ENCODE measurements at places on chromosomes 6 and 20.

- DNase-seq, result no peak
- H3K27ac ChIP-seq, result no peak overlapping the region
- H3K4me1 ChIP-seq, result no peaks in the 10 kb centered on the region
- H3K36me3 ChIP-seq, result no peaks in the 10 kb centered on the region
- H3K27me3 ChIP-seq, result no peaks in the 10 kb centered on the region
These were observed 301.4 kb upstream of the CDYL start for GRCh38 chr6:4474810-4475209.

DNA sequence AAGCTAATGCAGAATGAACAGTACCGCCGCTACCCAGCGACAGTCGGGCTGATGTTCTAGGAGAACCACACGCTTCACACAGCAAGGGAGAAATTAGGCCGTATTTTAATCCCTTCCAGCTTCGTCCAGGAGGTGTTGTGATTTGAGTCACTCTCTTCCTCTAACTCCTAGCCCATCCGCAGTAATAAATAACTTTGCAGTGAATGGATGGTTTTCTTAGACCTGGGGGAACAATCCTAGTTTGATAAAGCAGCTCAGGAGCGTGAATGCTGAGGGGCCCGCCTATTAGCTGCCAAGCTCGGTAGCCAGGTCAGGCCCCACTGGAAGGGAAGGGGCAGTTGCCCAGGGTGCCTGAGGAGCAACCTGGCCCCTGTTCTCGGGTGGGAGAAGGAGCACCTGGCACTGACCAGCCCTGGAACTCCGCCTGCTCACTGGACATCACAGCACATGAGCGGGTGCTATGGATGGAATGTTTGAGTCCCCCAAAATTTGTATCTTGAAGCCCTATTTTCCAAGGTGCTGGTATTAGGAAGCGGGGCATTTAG is 146.0 kb upstream of the AFDN start:
- H3K4me3 ChIP-seq, result no peak overlapping the region
- no peaks in the 10 kb centered on the region for H3K27me3 ChIP-seq
- H3K36me3 ChIP-seq, result no peaks in the 10 kb centered on the region

DNA sequence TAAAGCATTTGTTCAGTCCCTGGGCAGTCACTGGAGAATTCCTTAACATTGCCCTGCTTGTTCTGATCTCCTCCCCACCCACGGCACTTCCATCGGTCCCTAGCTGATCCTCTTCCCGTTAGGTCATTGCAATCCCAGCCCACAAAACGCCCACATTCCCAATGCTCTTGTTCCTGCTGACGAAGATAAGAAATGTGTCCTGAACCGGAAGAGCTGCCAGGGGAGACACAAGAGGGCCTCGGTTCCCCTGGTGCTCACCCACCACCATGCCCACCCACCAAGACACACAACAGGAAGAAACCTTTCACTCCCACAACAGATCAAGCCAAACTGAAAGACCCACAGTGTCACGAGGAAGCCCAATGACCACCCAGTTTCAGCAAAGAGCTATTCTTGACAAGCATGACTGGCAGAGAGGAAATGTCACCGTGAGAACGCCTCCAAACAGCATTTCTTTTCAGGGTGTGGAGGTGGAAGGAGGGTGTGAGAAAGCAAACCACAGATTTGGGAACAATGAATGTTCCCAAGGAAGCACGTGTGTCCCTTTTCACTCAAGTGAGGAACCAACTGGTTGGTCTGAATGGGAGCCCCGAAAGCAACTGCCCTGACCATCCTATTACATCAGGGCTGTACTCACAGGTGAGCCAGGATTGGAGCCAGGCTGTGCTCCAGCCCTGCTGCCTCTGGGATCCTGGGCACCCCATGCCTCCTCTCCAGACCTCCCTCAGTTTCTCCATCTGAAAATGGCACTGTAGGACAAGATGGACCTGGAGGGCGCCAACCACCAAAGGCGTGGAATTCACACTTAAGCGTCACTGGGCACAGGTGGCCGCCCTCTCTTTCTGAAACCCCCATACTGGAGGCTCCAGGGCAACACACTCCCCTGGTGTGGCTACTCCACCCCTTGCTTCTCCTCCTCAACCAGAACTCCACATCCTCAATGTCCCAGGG is 97.5 kb downstream of the ZMYND8 start:
- no peak overlapping the region for H3K27ac ChIP-seq
- no peaks in the 10 kb centered on the region for H3K27me3 ChIP-seq
- peaks cover 33% of the 10 kb centered on the region for H3K36me3 ChIP-seq
- no peak overlapping the region for H3K4me3 ChIP-seq
- no peak for DNase-seq

DNA sequence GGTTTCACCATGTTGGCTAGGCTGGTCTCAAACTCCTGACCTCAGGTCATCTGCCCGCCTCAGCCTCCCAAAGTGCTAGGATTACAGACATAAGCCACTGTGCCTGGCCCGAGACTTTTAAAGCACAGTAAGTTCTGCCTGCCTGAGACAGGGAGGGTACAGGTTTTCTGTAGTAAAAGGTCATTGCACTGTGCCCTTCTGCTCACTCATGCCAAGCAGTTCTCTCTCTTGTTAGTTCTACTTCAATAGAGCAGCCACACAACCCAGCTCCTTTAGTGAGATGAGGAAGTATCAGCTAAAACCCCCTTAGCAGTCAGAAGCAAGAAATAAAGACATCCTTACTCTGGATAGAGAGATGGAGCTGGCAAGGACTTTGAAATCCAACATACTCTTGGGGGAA is 52.4 kb upstream of the ARMH2 start:
- H3K4me1 ChIP-seq, result no peaks in the 10 kb centered on the region
- DNase-seq, result no peak
- no peak overlapping the region for H3K27ac ChIP-seq
- no peaks in the 10 kb centered on the region for H3K27me3 ChIP-seq

DNA sequence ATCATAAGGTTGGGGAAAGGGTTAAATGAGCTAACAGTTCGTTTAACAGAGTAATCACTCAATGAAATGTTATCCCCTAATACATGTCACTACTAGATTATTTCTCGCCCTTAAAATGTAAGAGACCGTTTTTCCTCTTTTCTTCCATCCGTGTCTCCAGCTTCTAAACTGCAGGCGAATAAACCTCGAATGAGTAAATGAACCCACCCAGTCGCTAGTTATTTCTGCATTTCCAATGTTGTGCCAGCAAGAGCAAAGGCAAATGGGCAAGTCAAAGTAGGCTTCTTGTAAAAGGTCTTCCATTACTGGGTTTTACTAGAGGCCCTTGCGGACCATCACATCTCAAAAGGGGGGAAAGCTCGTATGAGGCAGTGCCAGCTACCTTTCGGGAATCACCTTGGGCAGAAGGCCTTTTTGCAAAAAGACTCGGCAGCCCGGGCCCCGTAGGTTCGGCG is 400 bp upstream of the SMAP1 start:
- peak overlapping the region; percentile 79 for H3K4me3 ChIP-seq
- no peaks in the 10 kb centered on the region for H3K27me3 ChIP-seq
- H3K4me1 ChIP-seq, result peaks cover 5% of the 10 kb centered on the region
- DNase-seq, result no peak
- peak overlapping the region; percentile 81 for H3K27ac ChIP-seq

DNA sequence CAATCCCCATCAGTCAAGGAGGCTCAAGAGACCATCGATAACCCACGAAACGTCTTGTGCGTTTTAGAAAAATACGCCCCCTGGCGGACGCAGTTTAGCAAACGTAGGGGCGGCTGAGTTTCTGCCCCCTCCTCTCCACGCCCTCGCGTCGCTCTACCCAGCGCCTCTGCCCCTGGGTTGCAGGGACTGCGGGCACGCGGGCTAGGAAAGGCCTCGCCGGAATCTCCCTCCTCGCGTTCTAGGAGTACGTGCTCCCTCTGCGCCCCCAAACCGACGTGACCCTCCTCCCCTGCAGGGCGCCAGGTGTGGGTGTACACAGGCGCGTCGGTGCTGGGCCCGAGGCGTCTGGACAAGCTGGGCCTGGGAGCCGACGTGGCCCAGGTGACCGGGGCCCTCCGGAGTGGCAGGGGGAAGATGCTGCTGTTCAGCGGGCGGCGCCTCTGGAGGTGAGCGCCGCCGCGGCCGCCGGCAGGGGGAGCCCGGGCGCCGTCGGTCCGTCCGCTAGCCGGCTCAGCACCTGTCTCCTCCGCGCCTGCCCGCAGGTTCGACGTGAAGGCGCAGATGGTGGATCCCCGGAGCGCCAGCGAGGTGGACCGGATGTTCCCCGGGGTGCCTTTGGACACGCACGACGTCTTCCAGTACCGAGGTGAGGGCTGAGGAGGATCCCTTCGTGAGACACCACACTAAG is 5.3 kb downstream of the MMP9 start:
- H3K27ac ChIP-seq, result no peak overlapping the region
- H3K36me3 ChIP-seq, result no peaks in the 10 kb centered on the region
- DNase-seq, result peak; percentile 84
- H3K27me3 ChIP-seq, result no peaks in the 10 kb centered on the region

DNA sequence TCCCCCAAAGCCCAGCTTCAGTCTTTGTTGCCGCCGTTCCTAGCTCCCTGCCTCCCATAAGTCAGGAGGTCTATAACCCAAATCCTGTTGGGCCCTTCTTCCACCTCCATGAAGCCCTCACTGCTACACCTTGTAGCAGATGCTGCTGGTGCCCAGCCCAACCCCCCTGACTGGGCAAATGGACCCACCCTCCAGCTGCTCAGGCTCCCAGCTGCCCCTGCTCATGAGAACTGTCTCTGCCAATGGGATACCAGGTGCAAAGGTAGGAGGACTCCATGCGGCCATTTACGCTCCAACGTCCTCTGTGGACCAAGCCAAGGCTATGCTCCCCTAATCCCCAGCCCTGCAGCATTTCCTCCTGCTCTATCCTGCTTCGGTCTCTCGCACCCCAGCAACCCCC is 71.8 kb downstream of the JPH2 start:
- H3K36me3 ChIP-seq, result no peaks in the 10 kb centered on the region
- no peak overlapping the region for H3K4me3 ChIP-seq
- H3K27me3 ChIP-seq, result no peaks in the 10 kb centered on the region
- DNase-seq, result no peak
- no peaks in the 10 kb centered on the region for H3K4me1 ChIP-seq

DNA sequence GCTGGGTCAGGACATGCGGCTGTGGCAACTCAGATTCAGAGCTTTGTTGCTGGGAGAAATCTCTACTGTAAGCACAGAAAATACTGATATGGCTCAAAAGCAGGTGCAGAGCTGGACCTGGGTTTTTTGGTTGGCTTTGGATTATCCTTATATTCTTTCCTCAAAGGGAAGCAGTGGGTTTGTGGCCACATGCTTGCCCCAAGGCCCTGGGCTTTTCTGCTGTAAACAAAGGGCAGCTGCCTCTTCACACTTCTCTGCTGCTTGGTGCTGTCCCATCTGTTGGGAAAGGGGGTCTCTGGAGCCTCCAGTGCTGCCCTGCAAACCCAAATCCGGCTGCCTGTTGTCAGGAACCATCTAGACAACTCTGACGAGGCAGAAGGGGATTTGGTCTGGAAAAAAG is 52.4 kb downstream of the ANKRD6 start:
- no peak overlapping the region for H3K4me3 ChIP-seq
- DNase-seq, result no peak
- no peaks in the 10 kb centered on the region for H3K27me3 ChIP-seq
- no peaks in the 10 kb centered on the region for H3K36me3 ChIP-seq

DNA sequence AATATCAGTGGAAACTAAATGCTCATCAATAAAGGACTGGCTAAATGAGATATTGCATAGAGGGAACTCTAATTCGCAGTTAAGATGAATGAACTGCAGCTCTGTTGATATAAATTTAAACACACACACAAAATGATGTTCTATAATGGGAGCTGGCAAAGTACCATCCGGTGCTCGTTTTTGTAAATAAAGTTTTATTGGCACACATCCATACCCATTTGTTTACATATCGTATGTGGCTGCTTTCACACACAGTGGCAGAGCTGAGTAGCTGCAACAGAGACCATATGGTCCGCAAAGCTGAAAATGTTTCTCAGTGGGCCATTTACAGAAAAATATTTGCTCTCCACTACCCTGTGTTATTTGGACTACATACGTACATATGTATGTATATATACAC is 120.7 kb downstream of the EDN3 start:
- no peak for DNase-seq
- H3K36me3 ChIP-seq, result no peaks in the 10 kb centered on the region
- no peak overlapping the region for H3K27ac ChIP-seq
- no peak overlapping the region for H3K4me3 ChIP-seq

GRCh38 chr6:37074053-37074827 is 68.8 kb downstream of the FGD2 start:
- H3K27ac ChIP-seq, result no peak overlapping the region
- H3K27me3 ChIP-seq, result no peaks in the 10 kb centered on the region
- no peaks in the 10 kb centered on the region for H3K36me3 ChIP-seq

DNA sequence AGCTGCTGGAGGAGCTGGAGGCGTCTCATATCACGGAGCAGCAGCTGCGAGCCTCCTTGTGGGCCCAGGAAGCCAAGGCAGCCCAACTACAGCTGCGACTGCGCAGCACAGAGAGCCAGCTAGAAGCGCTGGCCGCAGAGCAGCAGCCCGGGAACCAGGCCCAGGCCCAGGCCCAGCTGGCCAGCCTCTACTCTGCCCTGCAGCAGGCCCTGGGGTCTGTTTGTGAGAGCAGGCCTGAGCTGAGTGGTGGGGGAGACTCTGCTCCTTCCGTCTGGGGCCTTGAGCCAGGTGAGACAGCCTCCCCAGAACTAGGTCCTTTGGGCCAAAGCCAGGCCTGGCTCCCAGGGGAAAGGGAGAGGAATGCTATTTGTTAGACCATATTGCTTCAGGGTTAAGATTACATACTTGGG is 31.7 kb downstream of the C20orf173 start:
- no peak overlapping the region for H3K4me3 ChIP-seq
- H3K27ac ChIP-seq, result no peak overlapping the region
